ENCODE measurements at places on chromosomes 12 and 14.

GRCh38 chr14:37325332-37325731 is 127.6 kb downstream of the MIPOL1 start:
- no peak for DNase-seq

- no peak for DNase-seq
Observed at GRCh38 chr12:6088921-6089747, 35.3 kb downstream of the VWF start.

GRCh38 chr14:101409006-101409543 is 152.2 kb upstream of the DIO3 start:
- no peak for DNase-seq

DNA sequence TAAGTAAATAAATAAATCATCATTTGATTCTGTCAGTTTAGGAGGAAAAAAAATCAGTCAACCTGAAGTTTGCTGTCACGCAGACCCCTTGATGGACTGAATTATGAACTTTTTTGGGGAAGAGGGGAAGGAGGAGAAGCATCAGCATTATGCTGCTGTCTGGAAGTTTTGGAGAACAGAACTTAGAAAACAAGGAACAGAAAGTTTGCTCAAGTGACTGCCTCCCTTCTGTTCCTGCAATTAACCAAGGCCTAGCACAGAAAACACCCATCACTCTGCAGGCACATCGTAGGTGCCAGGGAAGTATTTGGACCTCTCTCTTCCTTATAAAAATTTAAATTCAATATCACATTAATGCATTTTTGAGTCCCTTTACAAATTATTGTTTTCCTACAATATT is 283.8 kb downstream of the VRK1 start:
- DNase-seq, result no peak

GRCh38 chr14:74255281-74255680 is 16.0 kb downstream of the VSX2 start:
- DNase-seq, result no peak

DNA sequence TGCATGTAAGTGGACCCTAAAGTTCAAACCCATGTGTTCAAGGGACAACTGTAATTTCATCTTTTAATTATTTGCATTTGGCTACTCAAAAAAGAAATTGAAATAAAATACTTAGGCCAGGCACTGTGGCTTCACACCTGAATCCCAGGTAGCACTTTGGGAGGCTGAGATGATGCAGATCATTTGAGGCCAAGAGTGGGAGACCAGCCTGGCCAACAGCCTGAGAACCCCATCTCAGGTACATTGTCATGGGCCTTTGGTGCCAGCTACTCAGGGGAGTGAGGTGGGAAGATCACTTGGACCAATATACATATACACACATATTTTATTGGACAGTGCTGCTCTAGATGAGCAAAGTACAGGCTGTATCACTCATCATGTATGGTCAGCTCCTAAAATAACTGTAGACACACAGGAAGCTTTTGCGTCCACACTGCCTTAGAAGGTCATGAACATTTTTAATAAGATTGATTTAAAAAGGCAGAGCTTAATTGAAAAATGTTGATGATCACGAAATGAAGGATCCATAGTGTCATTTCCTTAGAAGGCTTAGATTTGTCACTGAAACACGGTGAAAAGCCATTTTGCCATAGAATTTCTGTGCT is 2.5 kb upstream of the ZCCHC8 start:
- DNase-seq, result no peak

All from D721Med (cell line).